ENCODE measurements at places on chromosomes 3 and 15.

DNA sequence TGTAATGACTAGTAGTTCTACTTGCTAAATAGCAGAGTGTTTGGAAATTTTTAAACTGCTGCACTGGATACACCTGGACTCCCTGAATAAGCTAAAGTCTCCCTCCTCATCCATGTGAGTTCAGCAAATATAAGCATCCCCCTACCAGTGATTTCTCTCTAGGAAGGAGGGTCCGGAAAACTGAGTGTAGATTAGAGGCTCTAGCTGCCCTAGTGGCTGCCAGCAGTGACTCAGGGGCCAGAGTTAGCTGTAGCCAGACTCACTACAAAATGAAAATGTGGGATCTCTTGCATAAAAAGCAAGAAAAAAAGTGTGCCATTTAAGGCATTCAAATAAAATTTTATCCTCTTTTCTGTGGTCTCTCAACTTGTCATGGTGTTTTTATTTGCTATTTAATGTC is 485.0 kb upstream of the ATP11B start:
- H3K36me3 ChIP-seq: no peaks in the 10 kb centered on the region
- no peak for DNase-seq
- no peak overlapping the region for H3K4me3 ChIP-seq
- H3K27ac ChIP-seq: no peak overlapping the region
- no peaks in the 10 kb centered on the region for H3K4me1 ChIP-seq

DNA sequence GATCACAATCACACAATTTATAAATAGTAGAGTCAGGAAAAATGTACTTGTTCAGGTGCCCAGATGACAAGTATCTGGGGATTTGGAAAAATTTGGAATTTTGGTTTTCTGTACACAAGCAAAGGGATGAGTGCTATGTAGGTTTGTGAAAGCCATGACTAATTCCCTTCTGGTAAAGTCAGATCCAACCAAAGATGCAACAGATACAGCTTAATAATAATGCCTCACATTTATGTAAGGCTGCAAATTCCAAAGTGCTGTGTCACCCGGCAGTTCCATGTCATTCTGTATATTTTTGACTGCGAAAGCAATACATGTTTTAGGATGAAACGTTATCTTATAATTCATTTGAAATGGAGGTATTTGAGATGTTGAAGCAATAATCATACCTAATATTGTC is 102.7 kb upstream of the AGBL1 start:
- peaks cover 8% of the 10 kb centered on the region for H3K27me3 ChIP-seq
- no peaks in the 10 kb centered on the region for H3K36me3 ChIP-seq
- H3K4me1 ChIP-seq: no peaks in the 10 kb centered on the region
- no peak overlapping the region for H3K27ac ChIP-seq

DNA sequence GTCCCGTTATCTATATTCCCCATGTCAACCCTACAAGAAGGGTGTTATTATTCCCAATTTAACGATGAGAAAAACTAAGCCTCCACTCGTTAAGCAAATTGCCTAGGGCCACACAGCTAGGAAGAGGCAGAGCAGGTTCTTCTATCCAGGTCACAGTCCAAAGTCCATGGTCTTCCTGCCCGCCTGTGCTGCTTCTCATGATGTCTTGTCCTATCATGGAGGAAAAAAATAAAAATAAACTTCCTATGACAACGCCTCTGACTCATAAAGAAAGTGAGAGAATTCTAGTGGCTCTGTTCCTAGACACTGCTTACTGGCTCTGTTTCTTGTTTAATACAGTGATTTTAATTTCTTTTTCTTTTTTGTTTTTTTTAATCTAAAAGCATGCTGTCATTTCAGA is 9.7 kb downstream of the COL8A1 start:
- H3K4me3 ChIP-seq: no peak overlapping the region
- DNase-seq: no peak
- peaks cover 10% of the 10 kb centered on the region for H3K4me1 ChIP-seq
- H3K27me3 ChIP-seq: no peaks in the 10 kb centered on the region
- H3K36me3 ChIP-seq: no peaks in the 10 kb centered on the region

DNA sequence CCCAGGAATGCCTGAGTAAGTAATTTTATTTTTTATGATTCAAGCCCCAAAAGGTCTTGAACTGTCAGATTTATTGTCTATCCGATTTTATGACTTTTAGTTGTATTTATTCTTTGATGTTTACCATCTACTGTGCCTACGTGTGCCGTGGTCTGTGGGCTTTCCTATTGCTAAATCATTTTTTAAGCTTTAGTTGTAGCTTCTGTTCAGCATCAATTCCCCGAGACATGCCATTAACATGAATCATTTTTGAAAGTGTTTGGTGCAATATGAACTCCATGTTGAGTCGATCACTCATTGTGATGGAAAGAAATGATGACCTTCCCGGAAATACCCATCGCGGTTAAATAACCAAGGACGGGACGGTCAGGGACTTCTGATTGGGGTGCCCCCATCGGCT is 268.7 kb upstream of the THRB start:
- no peak overlapping the region for H3K4me3 ChIP-seq
- H3K27me3 ChIP-seq: peaks cover 7% of the 10 kb centered on the region
- H3K4me1 ChIP-seq: no peaks in the 10 kb centered on the region
- no peaks in the 10 kb centered on the region for H3K36me3 ChIP-seq
- H3K27ac ChIP-seq: no peak overlapping the region

GRCh38 chr3:194955546-194955945 is 269.9 kb downstream of the FAM43A start:
- no peaks in the 10 kb centered on the region for H3K36me3 ChIP-seq
- no peak overlapping the region for H3K27ac ChIP-seq
- DNase-seq: no peak
- H3K4me1 ChIP-seq: no peaks in the 10 kb centered on the region
- no peaks in the 10 kb centered on the region for H3K27me3 ChIP-seq
